ENCODE measurements at places on chromosomes 13 and 19. TPM values are rescaled to one million over a fixed set of nuclear protein-coding genes. Genes with fewer than 3 reads are reported as not detected.

The THAP8 gene
- total RNA-seq: 1.7 TPM

The TRIM13 gene
- total RNA-seq: 24.6 TPM

The KLK14 gene
- total RNA-seq: 0.76 TPM

The POGLUT2 gene
- 4.8 TPM for total RNA-seq

The ZNF235 gene
- total RNA-seq: 5.7 TPM

The ZNF256 gene
- not detected for total RNA-seq

The ADAMTSL5 gene
- total RNA-seq: 24.0 TPM

The ACTMAP gene
- total RNA-seq: 16.8 TPM

The FGF21 gene
- 0.81 TPM for total RNA-seq

The MAST1 gene
- total RNA-seq: 28.9 TPM

- H3K36me3 ChIP-seq: no peaks in the 10 kb centered on the region
- no peaks in the 10 kb centered on the region for H3K27me3 ChIP-seq
- H3K4me1 ChIP-seq: peaks cover 7% of the 10 kb centered on the region
- no peak overlapping the region for H3K4me3 ChIP-seq
These were observed 37.4 kb downstream of the ZNF787 start for GRCh38 chr19:56083668-56084067.

GRCh38 chr13:91219201-91219600 is 128.3 kb upstream of the MIR17HG start:
- DNase-seq: no peak
- H3K4me1 ChIP-seq: no peaks in the 10 kb centered on the region
- H3K36me3 ChIP-seq: no peaks in the 10 kb centered on the region
- no peak overlapping the region for H3K4me3 ChIP-seq
- H3K27me3 ChIP-seq: peaks cover 3% of the 10 kb centered on the region

DNA sequence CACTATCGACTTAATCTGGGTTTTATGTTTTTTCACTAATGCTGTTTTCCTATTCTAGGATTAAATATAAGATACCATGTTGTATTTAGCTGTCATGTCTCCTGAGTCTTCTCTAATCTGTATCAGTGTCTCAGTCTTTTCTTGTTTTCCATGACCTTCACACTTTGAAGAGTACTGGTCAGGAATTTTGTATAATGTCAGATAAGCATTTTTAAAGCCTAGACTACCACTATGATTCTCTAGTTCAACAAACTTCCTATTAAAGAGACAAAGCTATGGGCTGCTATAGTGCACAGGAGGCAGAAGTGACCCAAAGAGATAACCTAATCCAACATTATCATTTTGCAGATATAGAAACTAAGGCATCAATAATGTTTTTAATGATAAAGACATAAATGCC is 63.0 kb upstream of the ZDHHC20 start:
- H3K4me3 ChIP-seq: no peak overlapping the region
- no peaks in the 10 kb centered on the region for H3K27me3 ChIP-seq
- no peaks in the 10 kb centered on the region for H3K4me1 ChIP-seq
- no peak overlapping the region for H3K27ac ChIP-seq
- DNase-seq: no peak

DNA sequence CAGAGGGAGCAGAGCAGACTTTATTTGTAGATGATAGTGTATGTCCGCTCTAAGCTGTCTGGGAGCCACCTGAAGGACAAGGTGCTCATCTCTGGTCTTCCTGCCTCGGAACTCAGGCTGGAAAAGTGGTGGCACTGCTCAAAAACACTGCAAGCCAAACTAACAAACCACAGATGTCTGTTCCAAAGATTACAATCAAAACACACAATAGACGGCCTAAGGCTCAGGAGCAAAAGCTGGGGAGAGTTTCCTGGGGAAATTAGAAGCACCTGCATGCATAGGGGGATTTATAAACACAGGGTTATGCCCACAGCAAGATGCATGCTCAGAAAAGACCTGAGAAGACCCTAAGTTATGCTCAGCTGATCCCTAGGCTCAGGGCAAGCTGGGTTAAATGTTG is 9.4 kb upstream of the EVI5L start:
- H3K27ac ChIP-seq: no peak overlapping the region
- no peaks in the 10 kb centered on the region for H3K27me3 ChIP-seq
- DNase-seq: no peak
- no peaks in the 10 kb centered on the region for H3K4me1 ChIP-seq

DNA sequence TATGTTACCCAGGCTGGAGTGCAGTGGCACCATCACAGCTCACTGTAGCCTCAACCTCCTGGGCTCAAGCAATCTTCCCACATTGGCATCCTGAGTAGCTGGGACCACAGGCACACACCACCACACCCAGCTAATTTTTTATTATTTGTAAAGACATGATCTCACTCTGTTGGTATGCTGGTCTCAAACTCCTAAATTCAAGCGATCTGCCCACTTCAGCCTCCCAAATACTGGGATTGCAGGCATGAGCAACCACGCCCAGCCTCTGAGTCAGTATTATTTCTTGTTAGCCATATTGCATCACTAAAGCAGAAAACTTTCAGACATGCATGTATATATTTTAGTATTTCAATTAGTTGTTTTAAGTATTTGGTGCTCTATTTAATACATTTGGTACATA is 376.4 kb downstream of the GPC6 start:
- H3K27ac ChIP-seq: no peak overlapping the region
- no peak overlapping the region for H3K4me3 ChIP-seq
- H3K36me3 ChIP-seq: no peaks in the 10 kb centered on the region
- H3K27me3 ChIP-seq: no peaks in the 10 kb centered on the region
- H3K4me1 ChIP-seq: no peaks in the 10 kb centered on the region

DNA sequence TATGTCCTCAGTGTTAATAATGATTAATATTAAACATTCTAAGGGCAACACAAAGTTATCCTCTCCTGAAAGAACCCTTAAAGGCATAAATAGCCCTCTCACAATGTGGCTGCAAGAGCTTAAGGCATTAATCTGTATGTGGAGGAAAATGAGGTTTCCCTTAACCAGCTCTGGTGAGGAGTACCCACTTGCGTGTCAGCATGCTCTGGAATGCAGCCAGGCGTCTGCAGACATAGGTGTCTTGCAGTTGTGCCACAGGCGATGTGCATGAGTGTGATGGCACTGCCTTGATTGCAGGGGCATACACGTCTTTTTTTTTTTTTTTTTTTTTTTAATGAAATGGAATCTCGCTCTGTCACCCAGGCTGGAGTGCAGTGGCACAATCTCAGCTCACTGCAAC is 91.9 kb downstream of the RAB20 start:
- no peak overlapping the region for H3K4me3 ChIP-seq
- H3K36me3 ChIP-seq: no peaks in the 10 kb centered on the region
- DNase-seq: no peak

- no peaks in the 10 kb centered on the region for H3K27me3 ChIP-seq
- H3K27ac ChIP-seq: no peak overlapping the region
- H3K4me1 ChIP-seq: no peaks in the 10 kb centered on the region
- no peak overlapping the region for H3K4me3 ChIP-seq
These were observed 882.3 kb downstream of the DIAPH3 start for GRCh38 chr13:59281453-59281852.

DNA sequence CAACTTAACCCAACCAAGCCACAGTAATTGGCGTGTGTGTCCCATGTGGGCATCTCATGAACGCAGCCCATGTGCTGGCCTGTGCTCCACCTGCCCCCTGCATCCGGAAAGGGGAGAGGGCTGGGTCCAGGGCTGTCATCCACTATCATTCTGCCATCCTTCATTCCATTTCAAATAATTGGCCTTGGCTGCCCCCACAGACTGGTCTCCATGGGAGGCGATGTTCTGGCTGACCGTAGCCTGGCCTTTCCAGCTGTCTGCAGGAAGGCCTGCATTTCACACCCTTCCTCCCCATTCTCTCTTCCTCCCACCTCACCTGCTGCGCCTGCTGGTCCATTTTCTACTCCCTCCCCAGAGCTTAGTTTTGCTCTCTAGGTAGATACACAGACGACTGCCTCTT is 442.8 kb downstream of the COG6 start:
- H3K4me3 ChIP-seq: no peak overlapping the region
- no peaks in the 10 kb centered on the region for H3K36me3 ChIP-seq
- peaks cover 12% of the 10 kb centered on the region for H3K4me1 ChIP-seq

GRCh38 chr19:35438527-35438926 is 9.5 kb upstream of the FFAR2 start:
- H3K4me3 ChIP-seq: no peak overlapping the region
- peaks cover 16% of the 10 kb centered on the region for H3K4me1 ChIP-seq
- H3K27ac ChIP-seq: no peak overlapping the region
- no peaks in the 10 kb centered on the region for H3K36me3 ChIP-seq
- no peak for DNase-seq

DNA sequence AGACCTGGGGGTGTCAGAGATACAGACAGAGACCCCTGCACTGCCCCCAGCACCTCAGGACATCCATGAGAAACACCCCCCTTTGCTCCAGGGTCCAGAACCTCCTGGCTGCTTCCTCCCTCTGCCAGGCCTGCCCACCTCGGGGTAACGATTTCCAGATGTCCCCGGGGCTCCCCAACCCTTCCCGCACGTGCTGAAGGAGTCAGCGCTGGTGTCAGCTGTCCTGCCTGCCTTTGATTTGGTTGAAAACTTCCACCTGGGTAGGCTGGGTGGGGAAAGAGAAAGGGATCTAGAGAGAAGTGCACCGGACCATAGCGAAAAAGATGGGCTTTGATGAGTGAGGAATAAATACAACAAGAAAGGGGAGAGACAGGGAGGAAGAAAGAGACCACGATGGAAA is 1.5 kb upstream of the CGB7 start:
- no peak for DNase-seq
- no peaks in the 10 kb centered on the region for H3K27me3 ChIP-seq
- H3K36me3 ChIP-seq: no peaks in the 10 kb centered on the region
- H3K27ac ChIP-seq: no peak overlapping the region
- H3K4me3 ChIP-seq: no peak overlapping the region

Data from HCT116 (cell line).